ENCODE measurements at places on chromosomes 16 and 17. TPM values are rescaled to one million over a fixed set of nuclear protein-coding genes. Genes with fewer than 3 reads are reported as not detected.

DNA sequence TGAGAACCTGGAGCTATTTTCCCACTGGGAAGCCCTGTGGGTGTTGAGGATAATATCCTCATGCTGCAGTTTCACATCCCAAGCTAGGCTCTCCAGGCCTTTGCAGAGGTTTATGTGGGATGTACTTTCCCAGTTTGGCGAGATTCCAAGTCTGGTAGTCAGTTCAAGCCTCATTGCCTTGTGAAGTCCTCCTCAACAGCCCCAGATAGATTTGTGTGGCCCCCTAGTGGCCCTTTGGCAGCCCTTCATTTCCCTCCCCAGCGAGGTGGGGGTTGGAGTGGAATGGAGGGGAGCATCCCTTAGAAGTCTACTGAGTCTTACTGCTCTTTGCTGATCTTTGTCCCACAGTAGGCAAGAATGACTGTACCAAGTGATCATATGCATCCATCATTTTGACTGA, 137.9 kb downstream of the CDH11 start:
- no peaks in the 10 kb centered on the region for H3K27me3 ChIP-seq
- no peak overlapping the region for H3K4me3 ChIP-seq
- DNase-seq, result peak; percentile 25
- no peak overlapping the region for H3K27ac ChIP-seq

GRCh38 chr16:73152386-73153125, 104.6 kb upstream of the ZFHX3 start:
- H3K4me3 ChIP-seq, result no peak overlapping the region
- H3K27me3 ChIP-seq, result no peaks in the 10 kb centered on the region
- H3K4me1 ChIP-seq, result no peaks in the 10 kb centered on the region
- H3K36me3 ChIP-seq, result no peaks in the 10 kb centered on the region

DNA sequence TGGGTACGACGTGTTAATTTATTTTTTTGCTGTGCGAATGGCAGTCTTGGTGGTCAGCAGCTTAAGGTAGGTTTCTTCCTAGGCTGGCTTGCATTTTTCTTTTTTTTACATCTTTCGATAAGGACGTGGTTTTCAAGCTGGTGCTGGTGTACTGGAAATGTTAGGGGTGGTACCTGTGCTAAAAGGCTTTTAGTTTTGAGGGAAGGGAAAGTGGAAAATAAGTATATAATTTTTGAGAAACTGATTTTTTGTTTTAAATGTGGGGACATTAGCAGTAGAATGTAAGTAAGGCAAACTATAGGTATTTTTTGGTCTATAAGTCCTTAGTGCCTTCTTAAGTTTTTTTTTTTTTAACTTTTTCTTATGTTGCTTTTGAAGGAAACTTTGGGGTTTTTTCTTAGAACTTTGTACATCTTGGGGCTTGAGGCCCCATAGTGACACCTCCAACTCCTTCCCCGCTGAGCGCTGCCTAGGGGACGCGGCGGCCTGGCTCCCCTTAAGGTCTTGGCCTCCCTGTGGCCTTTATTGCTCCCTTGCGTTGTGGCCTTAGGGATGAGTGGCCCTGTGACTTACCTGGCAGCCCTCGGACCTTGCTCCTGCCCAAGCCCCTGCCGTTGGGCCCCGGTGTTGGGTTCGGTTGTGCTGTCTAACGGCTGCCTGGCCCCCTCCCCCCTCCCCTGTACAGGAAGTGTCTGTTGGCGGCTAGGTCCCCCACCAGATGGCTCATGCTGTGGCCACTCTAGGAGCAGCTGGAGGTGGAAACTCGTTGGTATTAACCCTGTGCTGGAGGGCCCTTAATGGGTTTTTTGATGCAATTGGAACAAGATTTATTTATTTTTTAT, 88.0 kb upstream of the RPRML start:
- peak; percentile 55 for DNase-seq
- H3K4me1 ChIP-seq, result peaks cover 24% of the 10 kb centered on the region
- peak overlapping the region; percentile 74 for H3K4me3 ChIP-seq
- H3K27ac ChIP-seq, result peak overlapping the region; percentile 93

- no peak overlapping the region for H3K27ac ChIP-seq
- DNase-seq, result no peak
- H3K4me3 ChIP-seq, result no peak overlapping the region
- H3K36me3 ChIP-seq, result no peaks in the 10 kb centered on the region
- peaks cover 7% of the 10 kb centered on the region for H3K4me1 ChIP-seq
- H3K27me3 ChIP-seq, result peaks cover 5% of the 10 kb centered on the region
These were observed 54.6 kb downstream of the ABCC12 start for GRCh38 chr16:48101069-48101674.

DNA sequence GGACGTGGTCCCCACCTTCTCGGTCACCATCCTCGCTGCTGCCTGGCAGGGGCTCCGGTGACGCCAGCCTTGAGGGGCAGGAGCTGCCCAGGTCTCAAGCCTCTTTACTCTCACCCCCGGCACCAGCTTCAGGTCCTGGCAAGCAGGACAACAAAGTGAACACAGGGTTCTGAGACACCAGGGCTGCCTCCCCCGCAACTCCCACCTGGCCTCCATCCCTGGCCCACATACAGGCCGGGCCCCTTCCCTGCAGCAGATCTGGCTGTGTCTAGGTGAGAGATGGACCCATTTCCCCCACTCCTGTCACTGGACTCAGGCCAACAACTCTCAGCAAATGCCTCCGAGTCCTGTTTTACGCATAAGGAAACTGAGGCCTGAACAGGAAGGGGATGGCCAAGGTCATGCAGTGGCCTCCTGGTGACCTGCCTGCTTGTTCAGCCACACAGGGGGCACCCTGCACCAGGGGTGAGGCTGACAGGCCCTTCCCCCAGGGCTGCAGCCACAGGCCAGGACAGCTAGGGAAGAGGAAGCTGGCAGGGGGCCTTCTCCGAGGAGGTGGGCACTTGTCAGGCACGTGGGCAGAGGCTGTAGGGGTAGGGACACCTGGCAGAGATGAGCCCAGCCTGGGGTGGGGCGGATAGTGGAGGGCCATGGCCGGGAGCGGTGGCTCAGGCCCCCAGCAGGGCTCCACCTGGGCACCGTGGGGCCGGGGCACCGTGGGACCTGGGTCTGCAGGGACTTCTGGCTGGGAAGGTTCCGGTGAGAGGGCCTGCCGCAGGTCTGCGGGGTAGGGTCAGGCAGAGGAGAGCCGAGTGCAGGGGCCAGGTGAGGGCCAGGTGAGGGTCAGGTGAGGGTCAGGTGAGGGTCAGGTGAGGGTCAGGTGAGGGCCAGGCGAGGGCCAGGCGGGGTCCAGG, 46.7 kb upstream of the PVALEF start:
- peak overlapping the region; percentile 49 for H3K27ac ChIP-seq
- H3K4me1 ChIP-seq, result peaks cover 12% of the 10 kb centered on the region

DNA sequence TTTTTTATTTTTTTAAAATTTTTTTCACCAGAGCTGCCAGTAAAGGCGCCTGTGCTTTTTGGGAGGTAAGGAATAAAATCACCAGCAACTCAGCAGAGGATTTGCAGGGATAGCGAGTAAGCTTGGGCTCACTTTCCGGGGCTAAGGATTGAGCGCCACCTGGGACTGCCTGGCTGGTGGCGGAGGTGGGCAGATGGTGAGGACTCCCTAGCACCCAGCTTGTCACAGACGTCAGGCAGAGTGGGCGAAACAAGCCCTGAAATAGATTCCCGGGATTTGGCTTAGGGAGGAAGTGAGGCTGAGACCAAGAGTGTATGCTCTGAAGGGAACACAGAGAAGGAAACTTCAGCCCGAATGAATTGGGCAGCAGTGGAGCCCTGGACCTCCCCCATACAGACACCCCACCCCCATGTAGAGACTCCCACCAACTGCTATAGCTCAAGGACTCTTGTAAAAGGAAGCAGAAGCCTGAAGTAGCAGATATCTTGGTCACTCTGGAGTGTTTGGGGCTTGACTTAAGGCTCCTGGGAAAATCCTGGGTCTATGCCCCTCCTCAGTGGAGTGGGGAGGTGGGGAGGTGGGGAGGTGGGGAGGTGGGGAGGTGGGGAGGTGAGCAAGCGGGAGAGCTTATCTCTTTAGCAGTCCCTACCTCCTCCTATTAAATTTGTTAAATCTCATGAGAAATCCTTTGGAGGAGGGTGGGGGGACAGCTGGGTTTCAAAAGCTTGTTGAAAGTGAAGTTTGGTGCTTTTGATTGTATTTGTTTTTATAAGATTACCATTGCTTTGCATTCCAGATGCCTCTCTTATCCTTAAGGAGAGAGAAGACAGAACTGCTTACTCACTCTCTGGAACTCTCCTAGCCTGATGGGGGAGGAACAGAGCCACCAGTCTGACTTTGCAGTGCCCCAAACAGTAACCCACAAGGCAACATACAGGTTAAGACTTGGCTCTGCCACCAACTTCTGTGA, 8.2 kb downstream of the ARL4D start:
- H3K4me1 ChIP-seq, result peaks cover 30% of the 10 kb centered on the region
- no peak overlapping the region for H3K27ac ChIP-seq
- H3K27me3 ChIP-seq, result no peaks in the 10 kb centered on the region

CYB561 gene
- polyA plus RNA-seq, result 21.8 TPM

DNA sequence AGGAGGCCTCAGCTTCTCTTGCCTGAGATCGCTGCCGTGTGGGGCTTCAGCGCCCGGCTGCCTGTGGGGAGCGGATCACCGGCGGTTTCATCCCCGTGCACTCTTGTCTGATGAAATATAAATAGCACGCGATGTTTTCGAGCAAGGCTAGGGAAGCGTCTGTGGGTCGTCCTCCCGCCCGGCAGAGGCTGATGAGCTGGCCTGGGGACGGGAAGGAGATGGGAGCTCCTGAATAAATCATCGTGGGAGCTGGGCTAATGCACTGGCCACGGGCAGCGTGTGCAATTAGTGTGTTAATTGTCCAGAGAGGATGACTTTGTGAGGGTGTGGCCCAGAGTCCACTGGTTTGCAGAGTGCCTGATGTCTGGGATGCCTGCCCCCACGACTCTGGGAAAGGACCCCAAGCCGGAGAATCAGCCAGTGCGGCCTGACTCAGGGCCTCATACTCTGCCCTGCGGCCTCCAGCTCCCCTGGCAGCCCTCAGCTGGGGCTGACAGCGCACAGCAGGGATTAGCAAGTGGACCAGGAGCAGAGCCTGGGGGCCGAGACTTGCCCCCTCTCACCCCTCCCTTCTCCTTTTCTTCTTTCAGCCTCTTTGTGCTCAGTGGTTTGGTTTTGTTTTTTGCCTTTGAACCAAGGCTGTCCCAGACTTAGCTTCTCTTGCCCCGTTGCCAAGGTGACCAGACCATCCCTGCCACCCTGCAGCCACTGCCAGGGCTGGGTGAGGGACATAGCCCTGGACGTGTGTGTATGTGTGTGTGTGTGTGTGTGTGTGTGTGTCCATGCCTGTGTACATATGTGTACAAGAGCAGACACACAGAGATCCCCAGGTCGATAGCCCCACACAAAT, 21.4 kb downstream of the KCNJ12 start:
- no peaks in the 10 kb centered on the region for H3K36me3 ChIP-seq
- peaks cover 14% of the 10 kb centered on the region for H3K27me3 ChIP-seq
- no peak overlapping the region for H3K27ac ChIP-seq
- peaks cover 10% of the 10 kb centered on the region for H3K4me1 ChIP-seq
- no peak for DNase-seq
